ENCODE measurements at places on chromosomes 1 and 21.
A peak's percentile ranks its signal among the peaks of the same experiment; 100 is the strongest.

- no peak for DNase-seq
Measured at GRCh38 chr1:24427545-24427862, 11.9 kb downstream of the NIPAL3 start.

- no peak for DNase-seq
Measured at GRCh38 chr1:197799271-197799670, 24.0 kb upstream of the DENND1B start.

GRCh38 chr1:56135069-56135863, 444.1 kb downstream of the PLPP3 start:
- DNase-seq = no peak

DNA sequence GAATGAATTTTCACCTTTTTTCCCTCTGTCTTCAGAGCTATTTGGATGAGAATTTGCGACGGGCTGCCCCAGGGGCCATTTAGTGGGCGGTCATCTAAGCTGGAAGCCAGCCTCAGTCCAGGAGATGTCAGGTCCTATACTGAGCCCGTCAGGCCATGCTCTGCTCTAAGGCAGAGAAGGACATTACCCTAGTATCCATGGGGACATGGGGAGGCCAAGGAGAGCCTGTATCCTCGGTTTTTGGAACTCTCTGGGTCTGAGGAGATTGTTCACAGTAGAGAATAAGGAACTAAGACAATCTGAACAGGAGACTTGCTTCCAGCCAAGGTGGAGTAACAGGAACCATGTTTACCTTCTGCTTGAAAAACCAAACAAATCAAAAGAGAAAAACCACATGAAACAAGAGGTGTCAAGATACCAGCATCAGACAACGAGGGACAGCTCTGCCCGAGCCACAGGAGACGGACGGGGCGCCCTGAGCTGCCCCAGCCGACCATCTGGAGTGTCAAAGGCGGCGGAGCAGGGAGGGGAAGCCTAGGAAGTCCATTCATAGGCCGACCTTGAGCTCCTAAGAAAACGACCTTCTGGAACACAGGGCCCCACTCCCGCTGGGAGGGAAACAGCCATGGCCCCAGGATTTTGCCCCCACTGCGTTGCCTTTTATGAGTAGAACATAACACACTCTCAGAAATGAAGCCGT, 20.0 kb upstream of the ADARB1 start:
- DNase-seq = no peak

GRCh38 chr1:97190326-97190725, 468.7 kb downstream of the PTBP2 start:
- DNase-seq = no peak

GRCh38 chr1:47495176-47495713, 57.4 kb downstream of the FOXD2 start:
- DNase-seq = no peak

GRCh38 chr1:173195596-173196088, 11.5 kb downstream of the TNFSF4 start:
- no peak for DNase-seq

DNA sequence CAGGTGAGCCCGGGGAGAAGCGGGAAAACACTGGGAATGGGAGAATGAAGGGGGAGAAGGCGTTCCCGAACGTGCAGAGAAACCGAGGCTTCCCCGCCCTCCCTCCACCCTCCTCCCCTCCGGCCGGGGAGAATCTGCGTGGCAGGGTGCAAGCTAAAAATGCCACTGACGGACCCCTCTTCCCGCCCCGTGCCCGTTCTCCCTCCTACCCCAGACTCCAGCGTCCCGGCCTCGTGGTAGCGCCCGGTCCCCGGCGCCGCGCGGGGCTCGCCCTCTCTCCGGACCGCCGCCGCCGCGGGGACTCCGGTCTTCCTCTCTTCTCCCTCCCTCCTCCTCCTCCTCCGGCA, 81.6 kb upstream of the AK4 start:
- no peak for DNase-seq

GRCh38 chr1:184632415-184633175, 122.1 kb downstream of the EDEM3 start:
- no peak for DNase-seq

DNA sequence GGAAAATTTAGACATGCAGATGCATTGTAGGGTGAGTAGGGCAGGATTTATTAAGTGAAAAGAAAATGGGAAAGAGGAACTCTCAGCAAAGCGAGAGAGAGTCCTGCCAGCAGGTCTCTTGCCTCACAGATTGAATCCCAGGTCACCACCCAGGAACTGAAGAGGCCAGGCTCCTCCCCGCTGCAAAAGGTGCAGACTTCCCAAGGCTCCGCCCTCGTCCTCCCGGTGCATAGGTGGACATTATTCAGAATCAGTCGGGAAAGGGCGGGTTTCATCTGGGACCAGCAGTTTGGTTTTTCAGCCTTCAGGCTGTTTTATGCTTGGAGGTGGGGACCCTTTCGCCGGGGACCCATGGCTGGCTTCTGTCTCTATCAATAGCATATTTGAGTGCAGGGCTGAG, 41.6 kb upstream of the APP start:
- no peak for DNase-seq

GRCh38 chr1:59249396-59250137, 47.3 kb upstream of the FGGY start:
- DNase-seq = no peak

- DNase-seq = no peak
Measured at GRCh38 chr1:241140670-241141069, 216.3 kb downstream of the RGS7 start.

GRCh38 chr1:36083635-36084496, at the start of gene TEKT2:
TEKT2 (plus strand) TSS chr1:36084094; CDS start chr1:36084922, 828 bp downstream.
- no peak for DNase-seq

DNA sequence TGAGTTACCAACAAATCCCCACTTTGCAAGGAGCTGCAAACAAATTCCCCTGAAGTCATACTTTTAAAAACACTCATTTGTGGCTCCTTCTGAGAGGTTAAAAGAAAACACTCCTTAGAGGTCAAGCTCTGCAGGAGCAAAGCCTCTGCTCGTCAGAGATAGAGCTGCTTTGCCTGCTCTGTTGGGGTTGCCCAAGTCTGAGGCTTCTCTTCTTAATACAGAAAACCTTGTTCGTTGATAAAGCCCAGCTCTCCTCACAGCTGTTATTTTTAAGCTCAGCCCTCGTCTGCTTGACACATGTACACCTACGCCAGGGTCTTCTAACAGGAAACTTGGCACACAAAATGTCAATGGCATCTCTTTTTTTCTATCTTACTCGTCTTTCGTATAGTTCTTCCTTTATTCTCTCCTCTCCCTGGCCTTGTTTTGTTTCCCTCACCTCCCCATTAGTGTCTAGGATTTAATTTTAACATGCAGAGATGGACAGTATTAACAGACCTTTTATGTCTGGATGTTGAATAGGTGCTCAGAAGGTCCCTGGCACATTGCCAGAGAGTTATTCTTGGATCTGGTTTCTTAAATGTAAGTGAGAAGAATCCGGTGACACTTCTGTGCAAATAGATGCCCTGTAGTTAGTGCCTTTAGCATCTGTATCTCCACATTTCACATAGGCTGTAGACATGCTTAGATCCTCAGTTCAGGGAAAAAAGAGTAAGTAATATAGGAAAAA, 86.0 kb downstream of the LRRC53 start:
- DNase-seq = no peak

DNA sequence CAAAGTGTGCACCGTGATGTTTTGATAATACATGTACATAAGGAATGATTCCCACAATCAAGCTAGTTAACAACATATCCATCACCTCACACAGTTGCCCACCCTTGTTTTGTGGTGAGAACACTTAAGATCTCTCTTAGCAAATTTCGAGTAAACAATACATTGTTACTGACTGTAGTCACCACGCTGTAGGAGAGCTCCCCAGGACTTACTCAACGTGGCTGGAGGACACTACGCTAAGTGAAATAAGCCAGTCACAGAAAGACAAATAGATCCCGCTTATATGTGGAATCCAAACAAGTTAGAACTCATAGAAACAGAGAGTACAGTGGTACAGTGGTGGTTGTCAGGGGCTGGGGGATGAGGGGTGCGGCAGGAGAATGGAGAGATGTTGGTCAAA, 24.8 kb downstream of the GPR137B start:
- DNase-seq = no peak

DNA sequence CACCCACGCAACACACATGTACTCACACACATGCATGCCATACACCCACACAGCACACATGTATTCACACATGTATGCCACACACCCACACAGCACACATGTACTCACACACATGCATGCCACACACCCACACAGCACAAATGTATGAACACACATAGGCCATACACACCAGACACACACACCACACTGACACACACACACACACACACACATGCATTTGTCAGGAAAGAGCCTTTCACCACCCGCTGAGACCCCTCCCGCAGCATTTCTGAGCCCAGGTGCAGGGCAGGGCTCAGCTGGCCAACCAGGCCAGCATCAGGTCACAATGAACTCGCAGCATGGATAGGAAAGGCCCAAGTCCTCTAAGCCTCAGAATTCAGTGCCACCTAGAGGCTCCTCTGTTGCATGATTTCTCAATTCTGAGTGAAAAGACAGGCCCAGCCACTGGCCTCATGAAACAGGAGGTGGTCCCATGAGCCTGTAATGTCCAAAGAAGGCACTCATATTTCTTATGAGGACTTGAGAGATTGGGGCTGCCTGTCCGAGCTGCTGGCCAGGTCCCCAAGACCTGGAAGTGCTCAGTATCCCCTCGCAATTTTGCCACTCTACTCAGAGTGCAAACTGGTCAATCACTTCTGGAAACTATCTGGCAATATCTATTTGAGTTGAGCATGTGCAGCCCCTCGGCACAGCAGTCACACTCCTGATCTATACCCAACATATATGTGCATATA, 57.3 kb downstream of the PSMG1 start:
- peak; percentile 81 for DNase-seq

GRCh38 chr1:44249543-44249942, 36.3 kb downstream of the DMAP1 start:
- no peak for DNase-seq

- DNase-seq = no peak
Measured at GRCh38 chr21:36188081-36188681, 31.6 kb downstream of the DOP1B start.

DNA sequence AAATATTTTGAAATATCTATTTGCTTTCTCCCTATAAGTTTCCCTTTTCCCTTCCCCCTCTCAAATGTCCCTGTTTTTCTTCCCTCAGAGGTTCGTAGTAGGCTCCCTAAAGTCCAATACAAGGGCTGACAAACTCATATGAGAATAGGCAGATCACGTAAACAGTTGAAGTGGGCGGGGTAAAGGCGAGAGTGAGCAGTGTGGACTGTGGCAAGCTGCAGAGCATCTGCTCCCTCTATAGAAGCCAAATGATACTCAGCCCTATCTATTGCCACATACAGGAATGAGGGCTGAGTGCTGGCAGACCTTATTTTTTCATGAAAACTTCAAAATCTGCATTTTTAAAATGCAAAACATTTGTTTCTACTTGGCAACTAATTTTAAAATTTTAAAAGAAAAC, 26.3 kb downstream of the PRDX6 start:
- DNase-seq = no peak

DNA sequence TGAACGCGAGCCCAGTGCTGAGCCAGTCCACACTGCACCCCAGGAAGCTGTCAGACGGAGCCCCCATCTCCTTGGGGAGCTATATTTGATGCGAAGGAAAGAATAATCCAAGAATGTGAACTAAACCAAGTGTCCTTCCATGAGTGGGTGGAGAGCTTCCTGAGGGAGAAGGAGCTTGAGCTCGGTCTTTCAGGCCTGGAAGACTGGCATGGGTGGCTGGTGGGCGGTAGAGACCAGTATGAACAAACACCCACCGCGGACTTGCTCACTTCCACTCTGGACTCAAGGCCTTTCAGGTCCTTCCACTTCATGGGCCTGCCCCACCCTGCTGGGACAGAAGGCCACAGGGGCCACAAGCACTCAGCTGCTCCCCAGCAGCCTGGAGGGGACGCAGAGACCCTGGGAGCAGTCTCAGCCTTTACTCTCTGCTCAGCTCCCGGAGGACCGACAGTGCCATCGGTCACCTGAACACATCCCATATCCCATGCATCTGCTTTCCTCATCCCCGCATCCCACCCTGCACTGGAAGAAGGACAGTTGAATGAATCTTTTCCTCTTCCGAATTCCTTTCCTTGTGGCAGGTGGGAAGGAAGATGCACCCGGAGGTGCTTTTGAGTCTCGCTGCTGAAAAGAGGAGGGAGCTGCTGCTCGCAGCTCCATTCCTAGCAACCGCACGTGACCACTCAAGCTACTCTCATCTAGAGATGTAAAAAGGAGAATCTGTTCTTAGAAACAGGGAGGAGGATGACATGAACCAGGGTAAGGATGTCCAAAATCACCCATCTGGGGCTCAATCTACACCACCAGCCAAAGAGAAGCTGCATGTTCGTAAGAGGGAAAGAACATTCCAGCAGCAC, 92.3 kb downstream of the PGBD5 start:
- no peak for DNase-seq

DNA sequence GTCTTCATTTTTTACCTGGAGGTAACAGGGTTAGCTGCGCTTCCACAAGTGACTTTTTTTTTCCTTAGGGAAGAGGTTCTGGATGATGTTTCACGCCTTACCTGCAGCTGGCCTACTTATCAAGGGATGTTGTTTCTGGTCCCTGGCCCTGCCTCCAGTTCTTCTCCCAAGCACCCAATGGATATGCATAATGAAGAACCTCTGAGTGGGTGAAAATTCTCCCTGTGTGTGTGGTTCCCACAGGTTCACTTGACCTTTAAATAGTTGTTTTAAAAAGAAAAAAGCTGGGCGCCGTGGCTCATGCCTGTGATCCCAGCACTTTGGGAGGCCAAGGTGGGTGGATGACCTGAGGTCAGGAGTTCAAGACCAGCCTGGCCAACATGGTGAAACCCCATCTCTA, 31.8 kb upstream of the DPT start:
- DNase-seq = no peak

GRCh38 chr1:42195841-42196240, 31.3 kb upstream of the GUCA2A start:
- no peak for DNase-seq

DNA sequence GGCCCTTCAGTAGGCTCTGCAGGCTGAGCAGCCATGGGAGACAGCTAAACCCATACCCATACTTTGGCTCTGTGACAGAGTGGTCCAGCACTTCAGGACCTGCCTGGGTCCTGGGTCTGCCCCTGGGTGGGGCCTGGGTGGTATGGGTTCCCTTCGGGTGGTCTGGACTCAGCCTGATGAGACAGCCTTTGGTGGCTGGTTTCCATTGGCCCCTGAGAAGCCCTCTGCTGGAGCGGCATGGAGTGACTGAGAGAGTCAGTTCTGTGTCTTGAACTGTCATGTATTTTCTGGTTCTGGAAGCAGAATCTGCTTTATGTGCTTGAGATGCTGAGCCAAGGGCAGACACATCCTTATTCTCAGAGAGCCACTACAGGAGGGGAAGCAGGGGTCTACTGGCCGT, 31.3 kb upstream of the KCNA2 start:
- no peak for DNase-seq
